ENCODE measurements at places on chromosomes 5 and 9. TPM values are rescaled to one million over a fixed set of nuclear protein-coding genes. Genes with fewer than 3 reads are reported as not detected.

The OLFML2A gene
- 23.8 TPM for polyA plus RNA-seq

GRCh38 chr5:36763454-36763853 is 113.1 kb upstream of the NIPBL start:
- DNase-seq, result no peak

DNA sequence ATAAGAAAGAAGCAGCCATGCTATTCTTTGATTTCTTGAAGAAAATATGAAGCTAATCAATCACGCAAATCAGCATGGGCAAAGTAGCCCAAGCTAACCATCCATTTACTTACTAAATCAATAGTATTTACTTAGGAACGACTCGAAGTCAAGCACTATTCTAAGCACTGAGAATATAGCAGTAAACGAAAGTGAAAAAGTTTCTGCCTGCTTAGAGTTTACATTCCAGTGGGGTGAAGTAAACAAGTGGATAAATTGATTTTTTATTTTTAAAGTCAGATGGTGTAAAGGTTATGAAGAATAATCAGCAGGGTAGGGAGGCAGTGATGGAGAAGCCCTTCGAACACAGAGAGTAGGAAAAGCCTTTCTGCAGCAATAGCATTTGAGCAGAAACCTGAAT is 5.5 kb downstream of the TSTD2 start:
- DNase-seq, result no peak

The IRX4 gene
- 0.24 TPM for polyA plus RNA-seq

The GRXCR2 gene
- not detected for polyA plus RNA-seq

The ANKRD55 gene
- polyA plus RNA-seq, result 1.1 TPM

DNA sequence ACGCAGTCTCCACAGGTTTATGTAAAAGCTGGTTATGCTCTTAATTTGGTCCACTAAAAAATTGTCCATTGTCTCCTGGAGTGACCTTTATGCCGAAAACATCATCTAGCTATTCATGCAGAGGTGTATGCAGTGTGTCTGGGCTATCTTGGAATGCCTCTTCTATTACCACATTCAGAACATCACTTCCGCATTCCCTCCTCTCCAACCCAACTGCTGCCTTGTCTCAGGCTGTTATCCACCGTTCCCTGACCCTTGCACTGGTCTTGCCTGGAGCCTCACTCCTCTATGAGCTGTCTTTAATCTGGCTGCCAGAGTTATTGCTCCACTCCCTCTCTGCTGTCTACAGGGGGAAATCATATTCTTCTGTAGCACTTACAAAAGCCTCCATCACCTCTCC is 214.1 kb upstream of the ANKRD55 start:
- DNase-seq, result no peak

The HABP4 gene
- 19.0 TPM for polyA plus RNA-seq

GRCh38 chr5:107430071-107430625 is 240.6 kb downstream of the EFNA5 start:
- no peak for DNase-seq

- DNase-seq, result no peak
These were observed 32.4 kb downstream of the DDX31 start for GRCh38 chr9:132637351-132637750.

DNA sequence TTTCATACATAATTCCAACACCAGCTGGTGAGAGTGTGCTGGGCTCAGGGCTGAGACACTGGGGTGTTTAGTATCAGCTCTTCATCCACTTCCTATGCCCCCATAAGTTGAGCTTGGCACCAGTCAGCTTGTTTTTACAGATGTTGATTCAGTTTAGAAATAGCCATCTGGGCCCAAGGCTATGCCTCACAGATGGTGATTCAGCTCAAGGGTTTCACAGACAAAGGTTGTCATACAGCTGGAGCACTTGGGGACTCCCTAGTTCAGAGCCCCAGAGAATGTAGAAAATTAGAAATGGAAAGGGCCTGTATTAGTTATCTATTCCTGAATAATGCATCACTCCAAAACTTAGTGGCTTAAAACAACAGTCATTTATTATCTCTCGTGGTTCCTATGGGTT is 10.3 kb upstream of the CRHBP start:
- no peak for DNase-seq

DNA sequence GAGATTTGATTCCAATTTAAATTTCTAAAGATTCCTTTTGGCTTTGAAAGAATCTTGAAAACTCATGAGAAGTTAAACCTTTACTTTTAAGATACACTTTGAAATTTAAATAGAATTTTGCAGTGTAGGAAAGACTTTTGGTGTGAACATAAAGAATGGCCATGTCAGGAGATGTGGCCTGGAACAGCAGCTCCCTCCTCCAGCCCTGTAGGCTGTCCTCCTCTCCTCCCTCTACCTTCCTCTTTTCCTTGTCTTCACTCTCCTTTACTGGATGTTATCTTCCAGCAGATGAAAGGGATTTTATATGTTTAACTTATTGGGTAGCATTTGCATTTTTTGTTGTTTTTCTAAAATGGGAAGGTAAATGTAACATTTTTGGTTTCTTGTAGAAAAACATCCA is 18.9 kb downstream of the ASPN start:
- DNase-seq, result no peak

DNA sequence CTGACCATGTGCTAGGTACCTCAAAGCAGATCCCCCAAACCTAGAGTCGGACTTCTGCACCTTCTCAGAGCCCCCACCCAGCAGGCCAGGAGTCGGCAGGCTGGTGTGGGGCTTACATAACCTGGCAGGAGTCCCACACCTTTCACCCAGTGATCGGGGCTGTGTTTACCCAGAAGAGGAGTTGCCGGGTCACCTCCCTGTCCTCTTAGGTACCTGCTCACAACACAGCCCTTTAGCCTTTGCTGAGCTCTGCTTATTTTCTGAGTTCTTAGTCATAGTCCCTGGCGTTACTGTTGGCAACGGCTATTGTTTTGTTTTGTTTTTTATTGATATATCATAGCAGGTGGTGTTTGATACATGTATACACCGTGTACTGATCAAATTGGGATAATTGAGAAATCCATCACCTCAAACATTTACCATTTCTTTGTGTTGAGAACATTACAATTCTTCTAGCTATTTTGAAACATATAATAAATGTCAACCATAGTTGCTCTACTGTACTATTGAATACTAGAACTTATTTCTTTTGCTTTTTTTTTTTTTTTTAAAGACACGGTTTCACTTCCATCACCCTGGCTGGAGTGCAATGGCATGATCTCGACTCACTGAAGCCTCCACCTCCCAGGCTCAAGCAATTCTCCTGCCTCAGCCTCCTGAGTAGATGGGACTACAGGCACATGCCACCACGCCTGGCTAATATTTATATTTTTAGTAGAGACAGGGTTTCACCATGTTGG is 10.4 kb upstream of the EEIG1 start:
- no peak for DNase-seq

The ELOVL7 gene
- polyA plus RNA-seq, result 19.6 TPM

- DNase-seq, result peak; percentile 54
These were observed 1.8 kb upstream of the LNPEP start for GRCh38 chr5:96933764-96934707.

DNA sequence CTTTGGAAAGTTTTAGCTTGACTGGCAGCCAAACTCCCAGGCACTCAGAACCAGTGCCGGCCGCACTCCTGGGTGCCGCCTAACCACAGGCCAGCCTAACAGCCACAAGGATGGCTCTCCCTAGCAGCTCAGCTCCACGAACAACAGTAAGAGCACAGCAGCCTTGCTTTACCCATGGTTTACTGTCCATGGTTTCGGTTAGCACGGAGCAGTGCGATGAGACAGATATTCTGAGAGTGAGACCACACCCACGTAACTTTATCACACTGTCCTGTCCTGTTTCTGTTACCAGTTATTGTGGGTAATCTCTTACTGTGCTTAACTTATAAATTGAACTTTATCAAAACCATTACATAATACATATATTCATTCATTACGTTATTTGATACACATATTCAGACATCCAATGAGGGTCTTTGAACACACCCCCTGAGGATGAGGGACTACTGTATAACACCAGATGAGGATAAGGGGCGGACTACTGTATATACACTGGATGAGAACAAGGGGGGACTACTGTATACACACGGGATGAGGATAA is 12.4 kb downstream of the CLPTM1L start:
- no peak for DNase-seq

DNA sequence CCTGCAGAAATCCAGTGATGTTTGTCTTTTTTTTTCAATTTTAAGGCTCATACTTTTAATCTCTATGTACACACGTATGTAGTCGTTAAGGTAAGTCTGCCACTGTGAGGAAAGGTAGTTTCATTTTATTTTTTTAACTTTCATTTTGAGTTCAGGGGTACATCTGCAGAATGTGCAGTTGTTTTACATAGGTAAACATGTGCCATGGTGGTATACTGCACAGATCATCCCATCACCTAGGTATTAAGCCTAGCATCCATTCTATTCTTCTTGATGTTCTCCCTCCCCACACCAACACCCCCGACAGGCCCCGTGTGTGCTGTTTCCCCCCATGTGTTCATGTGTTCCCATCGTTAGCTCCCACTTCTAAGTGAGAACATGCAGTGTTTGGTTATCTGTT is 19.7 kb downstream of the MUSK start:
- DNase-seq, result no peak

The IFNA16 gene
- polyA plus RNA-seq, result not detected

DNA sequence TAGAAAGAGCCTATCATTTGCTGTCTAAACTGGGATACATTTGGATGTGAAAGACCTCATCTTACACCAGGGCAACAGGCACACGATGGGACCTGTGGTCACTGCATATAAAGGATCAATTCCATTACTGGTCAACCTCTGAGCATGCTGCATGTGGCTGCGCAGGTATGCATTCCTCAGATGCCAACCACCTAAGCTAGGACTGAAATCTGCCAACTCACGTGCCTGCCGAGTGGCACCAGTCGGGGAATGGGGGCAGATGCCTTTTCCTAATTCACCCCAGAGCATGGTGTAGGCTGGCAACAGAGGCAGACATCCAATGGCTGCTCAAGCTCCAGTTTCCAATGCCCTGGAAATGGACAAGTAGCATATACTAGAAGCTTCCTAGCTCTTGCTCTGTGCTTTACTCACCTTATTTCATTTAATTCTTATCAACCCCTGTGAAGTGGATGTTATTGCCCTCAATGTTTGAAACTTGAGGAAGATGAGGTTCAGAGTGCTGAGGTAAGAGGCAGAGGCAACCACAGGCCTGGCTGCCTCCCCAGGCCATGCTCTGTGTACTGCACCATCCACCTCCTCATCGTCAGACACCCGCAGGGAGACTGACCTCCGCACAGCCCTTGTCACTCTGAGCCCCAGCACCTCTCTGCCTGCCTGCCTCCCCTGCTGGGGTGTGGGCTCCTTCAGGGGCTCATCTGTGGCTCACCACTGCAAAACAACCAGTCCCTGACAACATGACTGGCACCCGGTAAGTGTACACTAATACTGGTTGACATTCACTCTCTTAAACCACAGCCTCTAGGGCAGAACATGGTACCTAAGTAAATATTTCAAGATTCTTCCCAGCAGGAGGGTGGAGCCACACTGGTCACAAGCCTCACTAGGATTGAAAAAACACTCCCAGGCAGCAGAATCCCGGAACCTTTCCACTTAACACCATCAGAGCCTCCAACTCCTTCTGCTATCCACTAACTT is 228.5 kb downstream of the CRB2 start:
- no peak for DNase-seq

GRCh38 chr9:18352711-18353110 is 121.2 kb upstream of the ADAMTSL1 start:
- DNase-seq, result no peak

The CDKN2AIPNL gene
- polyA plus RNA-seq, result 32.0 TPM

GRCh38 chr9:79572032-79572607 is 355 bp downstream of the TLE4 start:
- no peak for DNase-seq

The ECSCR gene
- 28.9 TPM for polyA plus RNA-seq

GRCh38 chr5:77102549-77102948 is 15.5 kb upstream of the ZBED3 start:
- DNase-seq, result no peak

DNA sequence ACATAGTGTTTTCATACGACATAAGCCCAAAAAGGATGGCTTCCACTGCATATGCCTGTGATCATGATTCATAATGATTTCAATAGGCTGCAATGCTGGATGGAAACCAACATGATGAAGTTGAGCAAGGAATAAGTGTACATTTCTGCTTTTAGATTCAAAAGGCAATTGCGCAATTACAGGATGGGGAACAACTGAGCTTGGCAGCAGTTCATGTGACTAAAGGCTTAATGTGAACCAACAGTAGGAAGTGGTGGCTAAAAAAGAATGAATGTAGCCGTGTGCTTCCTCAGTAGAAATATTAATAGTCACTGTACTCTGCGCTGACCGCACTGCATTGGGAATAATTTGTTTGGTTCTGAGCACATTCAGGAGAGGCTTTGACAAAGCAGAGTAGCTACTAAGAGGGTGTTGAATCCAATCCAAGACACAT is 51.2 kb downstream of the SLC1A3 start:
- no peak for DNase-seq

DNA sequence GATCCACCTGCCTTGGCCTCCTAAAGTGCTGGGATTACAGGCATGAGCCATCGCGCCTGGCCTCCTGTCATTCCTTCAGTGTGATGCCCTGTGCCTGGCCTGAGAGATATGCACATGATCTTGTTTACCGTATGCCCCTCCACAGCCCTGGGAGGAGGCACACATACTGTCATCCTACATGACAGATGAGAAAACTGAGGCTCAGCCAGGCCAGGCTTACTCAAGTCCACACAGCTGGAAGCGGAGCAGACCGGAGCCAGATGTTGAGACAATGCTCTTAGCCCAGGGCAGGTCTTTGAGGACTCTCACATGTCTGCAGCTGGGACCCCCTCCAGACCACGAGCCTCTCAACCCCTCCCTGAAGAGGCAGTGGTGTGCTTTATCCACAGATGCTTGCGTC is 38.7 kb upstream of the SH3PXD2B start:
- no peak for DNase-seq

The MSMP gene
- polyA plus RNA-seq, result not detected

GRCh38 chr5:60349891-60350415 is 350.0 kb downstream of the DEPDC1B start:
- no peak for DNase-seq

DNA sequence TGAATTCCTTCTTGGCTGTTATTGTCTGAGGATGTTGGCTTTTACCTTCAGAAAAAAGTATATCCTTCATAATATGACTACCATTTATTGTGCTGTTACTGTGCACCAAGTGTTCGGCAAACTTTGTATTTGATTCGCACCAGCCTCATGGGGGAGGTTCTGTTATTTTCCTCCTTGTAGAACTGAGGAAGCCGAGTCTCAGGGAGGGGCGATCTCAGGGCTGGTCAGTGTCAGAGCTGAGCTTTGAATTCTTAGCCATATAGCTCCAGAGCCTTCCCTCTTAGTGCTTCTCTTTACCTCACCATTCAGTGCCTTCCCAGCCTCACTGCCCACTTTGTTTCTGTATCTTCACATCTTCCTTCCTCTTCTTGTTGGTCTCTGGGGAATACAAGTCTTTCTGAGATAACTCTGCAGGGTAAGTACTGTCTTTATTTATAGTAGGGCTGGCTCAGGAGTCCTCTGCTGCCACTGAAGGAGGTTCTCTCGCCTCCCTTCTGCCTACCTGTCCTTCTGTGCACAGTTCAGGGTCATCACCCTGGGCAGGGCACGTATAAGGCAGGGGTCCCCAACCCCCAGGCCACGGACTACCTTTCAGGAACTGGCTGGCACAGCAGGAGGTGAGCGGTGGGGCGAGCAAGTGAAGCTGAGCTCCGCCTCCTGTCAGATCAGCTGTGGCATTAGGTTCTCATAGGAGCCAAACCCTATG is 48.4 kb downstream of the GALNT10 start:
- no peak for DNase-seq

- no peak for DNase-seq
These were observed 9.0 kb downstream of the NRARP start for GRCh38 chr9:137293094-137293481.

- DNase-seq, result no peak
These were observed 228.1 kb upstream of the MEF2C start for GRCh38 chr5:89110916-89111646.

- DNase-seq, result no peak
These were observed 102.4 kb downstream of the ZNF354C start for GRCh38 chr5:179162351-179163235.

Data from right renal cortex interstitium (tissue), 3 donors.